Umbilical cord (tissue), 2 donors: ENCODE measurements at places on chromosomes 12 and 14. TPM values are rescaled to one million over a fixed set of nuclear protein-coding genes. Genes with fewer than 3 reads are reported as not detected.

The TRIM9 gene
- total RNA-seq: 30.8 TPM

DNA sequence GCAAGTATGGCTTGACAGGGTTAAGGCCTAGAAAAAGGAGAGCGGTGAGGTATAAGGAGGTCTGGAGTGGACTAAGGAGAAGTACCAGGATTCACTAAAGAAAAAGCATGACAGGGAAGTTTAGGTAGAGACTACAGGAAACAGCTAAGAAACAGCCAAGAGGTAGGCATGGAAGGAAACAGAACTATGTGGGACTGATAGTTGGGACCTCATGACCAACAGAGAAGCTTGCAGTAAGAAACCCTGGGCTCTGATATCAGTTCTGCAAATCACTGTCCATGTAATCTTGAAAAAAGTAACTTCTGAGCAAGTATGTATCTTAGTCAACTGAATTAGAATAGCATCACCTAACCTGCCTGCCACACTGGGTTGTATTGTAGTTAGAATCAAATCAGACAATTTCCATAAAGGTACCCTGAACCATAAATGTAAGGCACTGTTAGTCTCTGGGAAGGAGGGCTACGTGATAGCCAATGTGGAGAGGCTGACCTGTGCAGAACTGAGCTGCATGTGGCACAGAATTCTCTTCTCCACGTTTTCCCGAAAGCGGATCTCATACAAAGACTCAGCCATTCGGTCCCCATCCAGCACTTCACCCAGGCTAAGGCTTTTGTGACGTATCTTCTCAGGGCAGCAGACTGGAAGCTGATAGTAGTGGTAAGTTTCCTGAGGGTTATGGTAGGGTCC is 912 bp downstream of the TM9SF1 start:
- no peak for DNase-seq

DNA sequence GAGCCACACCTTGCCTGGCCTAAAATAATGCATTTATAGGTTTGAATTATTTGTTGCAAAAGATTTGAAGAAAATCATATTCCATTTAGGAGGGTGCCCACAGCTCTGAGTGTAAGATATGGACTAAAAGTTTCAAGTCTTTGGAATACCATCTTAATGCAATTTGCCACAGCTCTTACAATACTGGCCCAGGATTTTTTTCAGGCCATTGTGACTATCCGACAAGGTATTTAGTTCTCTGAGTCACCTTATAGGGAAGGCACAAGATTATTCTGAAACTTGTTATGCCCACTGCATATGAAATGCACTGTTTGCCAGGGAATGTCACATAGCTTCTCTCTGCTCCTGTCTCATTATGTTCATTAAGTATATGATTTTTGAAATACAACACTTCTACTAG is 29.6 kb upstream of the SLC6A13 start:
- DNase-seq: no peak

GRCh38 chr12:15013634-15014179 is 40.9 kb downstream of the PDE6H start:
- DNase-seq: no peak

The ZDHHC22 gene
- total RNA-seq: 0.24 TPM

DNA sequence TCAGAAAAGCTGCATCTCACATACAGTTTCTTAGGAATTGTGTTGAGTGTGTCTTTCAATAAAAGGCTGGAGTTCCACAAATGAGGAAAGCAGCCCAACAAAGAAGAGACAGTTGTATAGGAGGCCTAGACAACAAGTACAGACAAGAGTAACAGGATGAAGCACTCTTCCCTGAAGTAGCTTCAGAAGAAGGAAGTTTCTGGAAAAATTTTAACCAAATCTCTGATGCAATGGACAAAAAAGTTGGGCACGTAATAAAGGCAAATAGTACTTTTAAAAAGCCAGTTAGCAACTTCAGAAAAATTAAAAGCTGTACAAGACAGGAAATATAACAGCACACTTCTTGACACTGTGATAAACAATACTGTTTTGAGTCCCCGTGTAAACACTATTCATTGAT is 134.1 kb upstream of the PLEKHG7 start:
- DNase-seq: no peak

DNA sequence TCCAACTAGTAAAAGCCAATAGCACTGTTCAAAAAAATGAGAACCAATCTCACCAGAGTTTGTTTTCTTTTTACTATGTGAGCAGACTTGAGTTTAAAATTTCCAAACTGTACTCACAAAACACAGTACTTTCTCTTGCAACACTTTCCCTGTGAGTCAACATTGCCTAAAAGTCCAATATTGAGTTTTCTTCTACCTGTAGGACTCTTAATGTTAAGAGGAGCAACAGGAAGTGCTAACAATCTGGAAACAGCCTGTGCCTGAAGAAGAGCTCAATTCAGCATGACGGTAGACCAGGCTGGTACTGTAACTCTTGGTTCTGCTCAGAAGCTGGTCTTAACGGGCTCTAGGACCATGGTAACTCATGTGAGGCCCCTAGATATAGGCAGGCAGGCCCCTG is 144.3 kb downstream of the MED13L start:
- DNase-seq: no peak

The LRTM2 gene
- total RNA-seq: 1.2 TPM

DNA sequence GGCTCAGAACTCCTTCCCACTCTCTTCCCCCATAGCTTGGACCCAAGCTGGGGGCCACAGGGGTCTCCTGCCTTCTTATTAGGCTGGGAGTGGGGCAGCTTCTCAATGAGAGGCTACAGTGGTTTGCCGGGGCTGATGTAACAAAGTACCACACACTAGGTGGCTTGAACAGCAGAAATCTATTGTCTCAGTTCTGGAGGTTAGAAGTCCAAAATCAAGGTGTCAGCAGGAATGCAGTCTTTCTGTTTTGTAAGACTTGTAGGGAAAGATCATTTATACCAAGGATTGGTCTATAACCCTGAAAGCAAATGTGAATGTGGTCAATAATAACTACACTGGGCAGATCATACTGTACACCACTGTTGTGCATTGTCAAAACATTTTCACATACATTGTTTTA is 124.5 kb upstream of the ARHGAP5 start:
- DNase-seq: no peak

DNA sequence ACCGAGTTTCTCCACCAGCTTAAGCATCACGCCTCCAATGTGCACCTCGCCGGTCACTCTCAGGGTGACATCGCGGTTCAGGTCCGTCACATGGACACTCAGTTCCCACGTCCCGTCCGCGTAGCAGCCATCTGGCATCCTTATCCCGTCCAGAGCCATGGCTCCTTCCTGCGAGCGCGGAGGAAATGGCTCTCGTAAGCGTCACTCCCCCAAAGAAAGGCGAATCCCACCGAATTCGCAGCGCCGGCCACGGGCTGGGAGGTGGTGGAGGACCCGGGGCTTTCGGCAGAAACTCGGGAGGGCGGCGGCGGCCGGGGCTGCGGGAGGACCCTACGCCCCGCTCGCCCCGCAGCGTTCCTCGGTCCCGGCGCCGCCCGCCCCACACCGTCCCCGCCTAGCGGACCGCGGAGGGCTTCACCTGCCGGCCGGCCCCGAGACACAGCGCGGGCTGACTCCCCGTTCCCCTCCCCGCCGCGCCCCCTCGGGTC is 396 bp downstream of the FERMT2 start:
- peak; percentile 69 for DNase-seq

The NTS gene
- not detected for total RNA-seq

DNA sequence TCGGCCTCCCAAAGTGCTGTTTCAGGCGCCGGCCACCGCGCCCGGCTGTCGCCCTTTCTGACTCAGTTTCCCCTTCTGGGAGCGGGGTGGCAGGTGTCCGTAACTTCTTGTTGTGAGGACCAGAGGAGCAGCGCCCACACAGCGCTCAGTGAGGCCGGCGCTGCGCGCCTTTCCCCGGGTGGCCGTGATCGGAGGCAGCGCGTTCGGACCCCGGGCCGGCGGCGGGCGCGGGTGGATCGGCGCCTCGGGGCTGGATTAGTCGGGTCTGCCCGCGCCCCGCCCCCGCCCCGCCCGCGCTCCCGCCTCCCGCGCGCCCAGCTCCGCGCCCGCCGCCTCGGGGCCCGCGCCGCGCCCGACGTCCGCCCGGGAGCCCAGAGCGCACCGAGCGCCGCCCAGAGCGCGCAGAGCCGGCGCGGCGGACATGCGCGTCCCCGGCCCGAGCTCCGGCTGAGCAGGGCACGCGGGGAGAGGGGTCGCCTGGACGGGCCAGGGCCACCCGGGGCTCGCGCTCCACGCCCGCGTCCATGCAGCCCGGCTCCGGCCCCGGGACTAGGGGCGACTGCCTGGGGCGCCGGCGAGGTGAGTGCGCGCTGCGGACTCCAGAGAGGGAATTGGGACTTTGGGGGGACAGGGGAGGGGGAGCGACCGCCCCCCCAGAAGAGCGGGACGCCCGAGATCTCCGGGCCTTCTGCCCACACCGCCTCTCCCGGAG is 50.6 kb downstream of the LRCOL1 start:
- peak; percentile 41 for DNase-seq

DNA sequence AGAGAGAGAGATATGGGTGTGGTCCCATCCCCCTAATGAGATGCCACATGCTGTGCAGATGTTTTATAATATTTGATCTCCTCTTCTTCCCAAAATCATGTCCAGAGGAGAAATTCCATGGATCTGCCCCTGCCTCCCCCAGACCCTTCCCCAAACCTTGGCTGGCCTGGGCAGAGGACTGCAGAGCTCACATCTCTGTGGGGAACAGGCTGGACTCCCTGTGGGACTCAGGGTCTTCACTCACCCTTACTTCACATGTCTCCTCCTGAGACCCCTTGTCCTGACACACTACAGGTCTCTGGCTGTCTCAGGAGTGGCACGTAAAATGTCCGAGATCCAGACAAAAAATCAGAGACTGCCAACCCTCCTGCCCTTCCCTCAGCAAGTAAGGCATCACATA is 76.0 kb upstream of the CAPRIN2 start:
- DNase-seq: no peak

- peak; percentile 82 for DNase-seq
These were observed 211.6 kb downstream of the FBXL14 start for GRCh38 chr12:1382826-1383225.

DNA sequence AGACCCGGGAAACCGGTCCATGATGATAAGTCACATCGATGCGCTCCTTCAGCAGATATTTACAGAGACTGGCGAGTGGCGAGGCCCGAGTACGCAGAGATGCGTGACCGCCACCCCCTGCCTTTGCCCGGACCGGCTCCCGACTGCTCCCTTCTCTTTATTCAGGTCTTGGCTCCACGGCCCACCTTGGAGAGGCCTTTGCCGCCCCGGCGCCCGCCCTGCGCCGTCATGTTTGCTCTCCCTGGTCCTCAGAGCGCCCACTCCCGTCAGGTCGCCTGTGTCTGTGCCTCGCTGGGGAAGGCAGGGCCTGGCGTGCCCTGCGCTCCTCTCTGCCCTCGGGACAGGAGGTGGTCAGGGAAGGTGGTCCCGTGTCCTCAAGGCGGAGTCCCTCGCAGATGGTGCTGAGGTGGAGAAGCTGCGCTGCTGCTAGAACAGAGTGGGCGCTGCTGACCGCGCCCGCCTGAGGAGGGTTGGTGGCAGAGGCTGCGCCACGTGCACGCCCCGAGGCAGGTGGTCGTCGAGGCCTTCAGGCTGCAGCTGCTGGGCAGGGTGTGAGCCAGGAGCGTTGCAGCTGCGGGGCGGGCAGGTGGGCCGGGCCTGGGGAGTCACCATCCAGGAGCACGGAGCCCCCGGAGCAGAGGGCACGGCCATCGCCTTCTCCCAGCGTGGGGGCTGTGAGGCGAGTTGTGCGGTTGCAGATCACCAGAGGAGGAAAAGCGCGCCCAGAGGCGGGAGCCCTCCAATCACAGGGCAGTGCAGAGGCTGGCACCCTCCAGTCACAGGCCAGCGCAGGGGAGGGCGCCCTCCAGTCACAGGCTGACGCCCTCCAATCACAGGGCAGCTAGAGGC is 27.2 kb downstream of the DDX51 start:
- no peak for DNase-seq

DNA sequence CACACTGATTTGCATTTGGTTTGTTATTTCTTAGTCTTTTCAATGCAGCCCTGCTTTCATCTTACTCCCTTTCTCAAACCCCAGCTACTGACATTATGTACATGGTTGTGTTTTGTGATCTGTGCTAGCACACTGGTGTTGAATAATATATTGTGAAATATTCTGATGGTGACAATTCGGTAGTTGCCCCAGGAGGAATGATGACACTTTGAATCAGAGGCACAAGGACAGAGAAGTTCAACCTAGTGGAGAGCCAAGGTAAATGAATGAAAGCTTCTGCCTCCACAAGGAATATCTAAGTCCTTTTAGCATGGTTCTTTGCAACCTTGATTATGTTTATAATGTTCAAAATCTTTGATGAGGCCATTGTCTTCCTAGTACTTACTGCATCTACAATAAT is 159.9 kb downstream of the PDE3A start:
- no peak for DNase-seq

- DNase-seq: no peak
These were observed 352.0 kb downstream of the ZFP36L1 start for GRCh38 chr14:68440820-68441219.

GRCh38 chr12:98754095-98754494 is 109.0 kb downstream of the APAF1 start:
- DNase-seq: no peak

DNA sequence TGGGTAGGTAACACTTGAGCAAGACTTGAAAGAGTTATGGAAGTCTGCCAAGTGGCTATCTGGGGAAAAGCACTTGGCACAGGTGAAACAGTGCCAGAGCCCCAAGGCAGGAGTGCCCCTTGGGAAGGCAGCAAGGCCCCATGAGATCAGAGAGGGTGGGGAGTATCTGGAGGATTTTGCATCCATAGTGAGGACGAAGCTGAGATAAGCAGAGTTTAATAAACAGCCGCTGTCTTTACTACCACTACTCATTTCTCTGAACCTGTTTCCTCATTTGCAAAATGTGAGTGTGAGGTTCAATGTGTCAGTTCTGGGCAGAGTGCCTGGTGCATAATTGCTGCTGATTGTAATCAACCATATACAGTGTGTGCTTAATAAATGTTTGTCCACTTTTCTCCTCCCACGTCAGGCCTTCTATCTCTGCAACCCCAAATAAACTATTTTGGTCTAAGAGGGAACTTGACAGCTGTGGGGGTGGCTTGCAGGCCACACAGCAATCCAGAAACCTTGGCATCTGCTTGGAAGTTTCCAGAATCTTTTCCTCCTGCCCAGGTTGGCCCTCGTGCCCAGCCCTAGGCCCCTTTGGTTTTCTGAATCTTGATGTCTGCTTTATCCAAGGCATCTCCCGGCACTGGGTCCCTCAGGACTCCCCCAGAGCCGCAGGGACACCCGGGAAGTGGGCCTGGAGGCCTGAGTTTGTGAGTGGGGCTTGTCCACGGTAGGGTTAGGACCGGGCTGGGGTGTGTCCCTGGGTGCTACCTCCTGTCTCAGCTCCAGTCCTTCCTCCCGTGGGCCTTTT is 4.5 kb downstream of the ABCB9 start:
- DNase-seq: no peak

- no peak for DNase-seq
These were observed 49.0 kb upstream of the MSRB3 start for GRCh38 chr12:65229441-65229840.

The SYNDIG1L gene
- total RNA-seq: not detected

DNA sequence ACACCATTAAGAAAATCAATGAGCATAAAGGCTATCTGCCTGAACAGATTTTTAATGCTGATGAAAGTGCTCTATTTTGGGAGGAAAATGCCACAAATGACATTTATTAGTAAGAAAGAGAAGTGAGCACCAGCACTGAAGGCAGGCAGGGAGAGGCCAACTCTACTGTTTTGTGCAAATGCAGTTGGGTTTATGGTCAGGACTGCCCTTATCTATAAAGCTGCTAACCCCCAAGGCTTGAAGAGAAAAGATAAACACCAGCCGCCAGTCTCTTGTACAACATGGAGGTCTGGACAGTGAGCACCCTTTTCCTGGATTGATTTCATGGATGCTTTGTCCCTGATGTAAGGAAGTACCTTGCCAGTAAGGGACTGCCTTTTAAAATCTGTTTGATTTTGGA is 246.8 kb upstream of the SFSWAP start:
- no peak for DNase-seq
